ENCODE measurements at places on chromosomes 5 and 9.

GRCh38 chr5:5475975-5476374 lies 53.5 kb downstream of the ICE1 start:
- DNase-seq, result no peak

GRCh38 chr5:149062371-149063016 lies 368 bp downstream of the SH3TC2 start:
- DNase-seq, result no peak

DNA sequence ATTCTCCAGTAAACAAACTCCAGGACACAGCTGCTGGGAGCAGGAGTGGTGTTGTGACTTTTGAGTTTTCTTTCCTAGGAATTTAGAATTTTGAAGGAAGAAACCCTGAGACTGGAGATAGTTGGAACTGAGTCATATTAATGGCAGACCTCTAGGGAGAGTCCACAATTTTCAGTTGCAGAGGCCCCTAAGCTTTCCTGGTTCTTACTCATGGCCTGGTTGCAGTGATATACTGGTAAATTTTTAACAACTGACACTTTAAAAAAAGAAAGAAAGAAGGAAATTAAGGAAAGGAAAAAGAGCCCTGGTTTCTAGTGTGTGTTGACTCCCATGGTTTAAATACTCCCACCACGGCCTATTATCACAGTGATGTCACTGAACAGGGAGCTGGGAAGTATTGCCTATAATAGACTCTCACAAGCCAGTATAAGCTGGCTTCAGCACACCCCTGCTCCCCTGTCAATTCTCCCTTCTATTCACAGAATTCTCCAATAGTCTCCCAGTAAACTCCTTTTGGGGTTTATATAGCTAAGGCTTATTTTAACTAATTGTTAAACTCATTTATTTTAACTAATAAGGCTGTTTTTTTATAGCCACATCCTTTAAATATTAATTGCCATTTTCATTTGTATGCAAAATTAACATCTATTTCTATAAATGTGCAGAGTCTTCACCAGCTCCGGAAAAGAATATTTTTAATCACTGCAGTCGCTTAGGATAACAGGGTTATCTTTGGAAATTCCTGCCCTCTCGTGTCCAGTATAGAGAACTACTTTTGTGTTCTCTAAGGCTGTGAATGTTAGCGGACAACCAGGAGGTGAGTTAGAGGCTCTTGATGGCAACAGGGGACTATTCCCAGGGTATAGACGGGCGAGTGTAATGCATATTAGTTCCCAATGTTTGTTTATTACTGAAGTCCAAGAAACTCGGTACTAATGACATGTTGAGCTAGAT lies 59.7 kb downstream of the GGTA1 start:
- DNase-seq, result no peak

GRCh38 chr5:118902656-118903438 lies 85.5 kb downstream of the DTWD2 start:
- no peak for DNase-seq

DNA sequence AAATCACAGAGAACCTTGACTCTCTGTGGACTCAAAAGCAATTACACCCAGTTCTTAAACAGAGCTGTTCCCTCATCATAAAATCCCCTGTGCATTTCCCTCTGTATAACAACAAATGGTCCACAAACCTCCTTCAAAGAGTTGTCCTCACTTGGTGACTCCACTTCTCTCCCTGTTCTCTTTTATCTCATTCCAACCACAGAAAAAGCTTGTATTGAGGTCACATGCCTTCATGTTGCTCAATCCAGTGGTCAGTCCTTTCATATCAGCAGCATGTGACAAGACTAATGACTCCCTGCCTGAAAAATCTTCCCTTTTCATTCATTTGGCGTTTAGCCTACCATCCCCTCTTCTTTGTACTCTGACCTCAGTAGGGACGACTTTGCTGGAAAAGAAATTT lies 158.0 kb downstream of the DEPDC1B start:
- DNase-seq, result no peak

DNA sequence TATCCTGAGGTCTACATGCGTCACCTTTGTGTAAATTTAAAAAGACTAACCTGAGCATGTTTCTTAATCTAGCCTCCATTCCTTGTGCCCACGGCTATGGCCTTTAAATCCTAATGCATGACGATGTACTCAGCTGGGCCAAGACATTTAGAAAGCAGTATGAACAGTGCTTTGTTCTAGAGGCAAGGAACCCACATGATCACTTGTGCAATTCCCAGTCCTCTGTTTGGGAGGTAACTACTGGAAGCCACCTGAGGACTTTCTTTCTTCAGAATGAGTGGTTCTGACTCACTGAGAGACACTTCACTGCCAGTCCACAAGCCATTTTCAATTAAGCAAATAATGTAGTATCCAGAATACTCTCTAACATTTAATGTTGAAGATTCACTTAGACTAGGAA lies 181.3 kb downstream of the RAB3C start:
- no peak for DNase-seq
